CD4-positive, alpha-beta T cell treated with Interferon alpha-2 for 1 hour (primary cell): ENCODE measurements at places on chromosomes 7 and 10.
A peak's percentile ranks its signal among the peaks of the same experiment; 100 is the strongest.

DNA sequence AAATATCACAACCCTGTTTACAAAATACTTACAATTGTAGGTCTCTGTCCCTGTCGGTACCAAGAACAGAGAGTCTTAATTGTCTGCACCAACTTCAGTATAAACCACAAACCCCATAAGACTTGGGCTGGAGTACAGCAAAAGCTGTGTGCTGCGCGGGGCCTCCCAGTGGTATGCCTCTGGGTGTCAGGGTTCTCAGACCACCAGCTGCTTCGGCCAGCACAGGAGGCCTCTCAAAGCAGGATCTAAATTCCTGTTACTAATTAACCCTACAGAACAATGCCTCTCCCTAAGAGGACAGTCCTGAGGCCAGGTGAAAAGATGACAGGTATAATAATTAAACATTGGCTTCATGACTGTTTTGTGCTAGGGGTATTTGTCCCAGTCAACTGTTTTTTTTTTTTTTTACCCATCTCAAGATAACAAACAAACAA, 957 bp upstream of the SVIL start:
- DNase-seq = peak; percentile 35

DNA sequence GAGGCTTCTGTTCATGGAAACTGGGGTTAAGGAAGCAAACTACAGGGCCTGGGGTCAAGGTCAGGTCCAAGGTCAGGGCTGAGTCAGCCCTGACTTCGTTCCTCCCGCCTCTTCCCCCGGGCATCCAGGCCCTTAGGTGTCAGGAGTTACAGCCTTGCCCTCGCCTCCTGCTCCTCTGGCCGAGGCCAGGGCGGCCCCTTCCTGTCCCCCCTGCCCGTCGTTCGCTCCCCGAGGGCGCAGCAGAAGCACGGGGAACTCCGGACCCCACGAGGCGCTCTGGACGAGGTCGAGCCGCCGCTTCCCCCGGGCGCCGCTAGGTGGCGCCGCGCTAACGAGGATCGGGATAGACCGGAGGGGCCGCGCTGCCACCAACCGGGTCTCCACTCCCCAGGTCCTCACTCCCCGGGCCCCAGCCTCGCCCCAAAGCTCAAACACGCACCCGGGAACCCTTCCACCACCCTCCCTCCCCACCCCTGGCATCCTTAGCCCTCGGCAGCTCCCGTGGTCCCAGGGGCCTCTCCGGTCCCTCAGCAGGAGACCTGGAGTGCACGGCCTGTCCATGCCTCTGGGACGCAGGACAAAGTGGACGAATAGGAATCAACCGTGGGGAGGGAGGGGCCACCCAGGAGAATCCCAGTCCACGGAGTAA, 59.2 kb upstream of the MYL10 start:
- DNase-seq = peak; percentile 78

DNA sequence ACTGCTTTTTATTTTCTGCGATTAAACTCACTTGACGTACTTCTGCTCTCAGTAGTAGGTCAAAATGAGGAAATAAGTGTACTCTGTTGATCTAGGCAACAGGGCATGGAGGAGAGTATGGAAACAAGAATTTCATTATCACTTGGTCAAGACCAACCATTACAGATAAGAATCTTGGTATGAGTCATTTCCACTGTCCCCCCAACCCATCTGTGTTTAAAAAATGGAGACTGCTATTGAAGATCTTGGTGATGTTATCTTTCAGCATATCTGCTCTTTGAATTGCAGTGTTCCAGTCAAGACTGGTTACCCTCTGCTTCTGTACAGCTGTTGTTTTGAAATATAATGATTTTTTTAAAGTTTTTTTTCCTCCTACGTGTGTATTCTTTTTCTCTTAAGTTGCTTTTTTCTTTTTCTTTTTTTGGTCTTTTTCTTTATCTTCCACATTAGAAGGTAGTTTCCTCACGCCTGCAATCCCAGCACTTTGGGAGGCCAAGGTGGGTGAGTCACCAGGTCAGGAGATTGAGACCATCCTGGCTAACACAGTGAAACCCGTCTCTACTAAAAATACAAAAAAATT, 11.7 kb downstream of the STAM start:
- DNase-seq = no peak

DNA sequence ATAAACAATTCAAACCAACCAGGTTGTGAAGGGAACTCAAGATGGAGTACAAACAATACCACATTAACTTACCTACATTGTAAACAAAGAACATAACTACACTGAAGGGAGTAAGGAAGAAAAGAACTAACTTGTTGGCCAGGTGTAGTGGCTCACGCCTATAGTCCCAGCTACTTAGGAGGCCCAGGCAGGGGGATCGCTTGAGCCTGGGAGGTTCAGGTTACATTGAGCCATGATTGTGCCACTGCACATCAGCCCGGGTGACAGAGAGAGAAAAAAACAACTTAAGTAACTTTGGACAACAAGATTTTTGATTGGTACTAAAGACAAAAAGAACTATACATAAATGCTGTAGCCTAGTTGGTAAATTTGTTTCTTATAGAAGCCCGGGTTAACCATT, 68.8 kb downstream of the TRIL start:
- no peak for DNase-seq

GRCh38 chr7:18313965-18314364, 181.6 kb upstream of the HDAC9 start:
- no peak for DNase-seq

DNA sequence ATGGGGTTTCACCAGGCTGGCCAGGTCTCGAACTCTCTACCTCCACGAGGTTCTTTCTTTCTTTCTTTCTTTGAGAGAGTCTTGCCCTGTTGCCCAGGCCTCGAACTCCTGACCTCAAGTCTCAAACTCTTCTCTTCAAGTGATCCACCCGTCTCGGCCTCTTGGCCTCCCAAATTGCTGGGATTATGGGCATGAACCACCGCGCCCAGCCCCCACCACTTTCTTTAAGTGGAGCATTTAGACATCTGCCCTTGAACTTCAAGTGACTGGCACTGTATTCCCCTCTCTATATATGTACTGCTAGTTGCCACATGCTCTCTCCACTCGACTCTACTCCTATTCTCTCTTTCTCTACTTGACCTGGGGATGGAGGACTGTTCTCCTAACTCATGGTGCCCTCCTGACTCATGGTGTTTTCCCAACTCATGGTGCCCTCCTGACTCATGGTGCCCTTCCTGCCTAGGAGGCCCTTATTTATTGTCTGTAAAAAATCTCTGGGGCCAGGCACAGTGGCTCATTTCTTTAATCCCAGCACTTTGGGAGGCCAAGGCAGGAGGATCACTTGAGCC, 19.3 kb upstream of the ACHE start:
- peak; percentile 39 for DNase-seq

- no peak for DNase-seq
These were observed 2.4 kb upstream of the PSMG3 start for GRCh38 chr7:1572111-1572822.

GRCh38 chr10:89330537-89331212, 2.9 kb downstream of the IFIT3 start:
- no peak for DNase-seq

GRCh38 chr10:19048489-19048888, at the start of gene MALRD1:
Gene MALRD1 (plus strand): TSS chr10:19048801. CDS start chr10:19048939, 138 bp downstream.
- no peak for DNase-seq

DNA sequence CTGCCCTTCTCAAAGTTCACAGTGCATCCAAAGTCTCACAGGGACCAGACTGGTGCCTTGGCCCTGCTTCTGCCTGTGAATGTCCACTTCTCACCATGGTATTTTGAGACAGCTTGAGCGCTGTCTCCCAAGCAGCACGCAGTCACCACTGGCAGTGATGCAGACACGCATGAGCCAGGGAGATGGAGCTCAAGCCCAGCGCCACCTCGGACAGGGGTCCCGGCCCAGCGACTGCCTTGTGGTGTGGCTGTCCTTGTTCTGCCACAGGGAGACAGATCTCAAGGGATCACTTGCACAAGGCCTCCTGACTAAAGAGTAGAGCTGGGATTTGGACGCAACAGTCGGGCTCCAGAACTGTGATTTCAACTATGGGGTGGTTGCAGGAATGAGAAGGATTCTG, 92.6 kb upstream of the MBL2 start:
- no peak for DNase-seq

- DNase-seq = no peak
These were observed 17.6 kb downstream of the SUN3 start for GRCh38 chr7:48011323-48011722.

GRCh38 chr10:114042895-114043531, 653 bp upstream of the ADRB1 start:
- no peak for DNase-seq

GRCh38 chr7:134940729-134941128, 45.6 kb upstream of the AGBL3 start:
- no peak for DNase-seq

GRCh38 chr10:36188461-36188860, 546.4 kb upstream of the FZD8 start:
- DNase-seq = no peak

DNA sequence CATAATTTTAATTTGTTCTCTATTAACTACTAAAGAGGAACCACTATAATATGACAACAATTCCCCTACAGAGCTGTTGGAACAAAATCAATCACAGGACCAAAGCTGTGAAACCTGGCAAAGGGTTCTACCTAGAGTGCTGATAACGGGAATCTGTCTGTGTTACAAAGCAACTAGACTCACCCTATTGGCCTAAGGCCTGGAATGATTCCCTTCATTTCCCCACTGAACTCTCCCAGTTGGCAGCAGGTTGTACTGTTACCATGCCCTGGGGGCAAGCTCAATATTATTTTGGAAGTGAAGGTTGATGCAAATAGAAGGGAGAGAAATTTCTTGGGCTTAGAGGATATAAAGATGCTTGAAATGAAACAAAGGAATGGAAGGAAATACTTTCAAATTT, 81.8 kb downstream of the SEMA3A start:
- DNase-seq = no peak

DNA sequence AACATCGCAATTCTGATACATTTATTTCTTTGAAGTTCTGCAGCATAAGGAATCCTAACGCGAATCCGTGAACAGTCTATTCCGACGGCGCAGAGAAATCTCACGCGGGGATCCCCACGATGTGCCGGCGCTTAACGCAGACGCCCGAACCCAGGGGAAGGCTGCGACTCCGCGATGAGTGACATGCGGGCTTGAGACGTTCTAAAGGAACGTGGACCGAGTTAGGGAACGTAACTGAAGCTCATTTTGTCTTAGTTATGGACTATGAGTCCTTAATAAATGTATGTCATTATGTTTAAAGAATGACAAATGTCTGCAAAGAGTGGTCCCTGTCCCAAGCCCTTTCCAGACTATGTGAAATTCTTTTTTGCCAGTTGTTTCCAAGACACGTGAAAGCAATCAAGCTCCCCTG, 995 bp upstream of the PARD3 start:
- DNase-seq = no peak

DNA sequence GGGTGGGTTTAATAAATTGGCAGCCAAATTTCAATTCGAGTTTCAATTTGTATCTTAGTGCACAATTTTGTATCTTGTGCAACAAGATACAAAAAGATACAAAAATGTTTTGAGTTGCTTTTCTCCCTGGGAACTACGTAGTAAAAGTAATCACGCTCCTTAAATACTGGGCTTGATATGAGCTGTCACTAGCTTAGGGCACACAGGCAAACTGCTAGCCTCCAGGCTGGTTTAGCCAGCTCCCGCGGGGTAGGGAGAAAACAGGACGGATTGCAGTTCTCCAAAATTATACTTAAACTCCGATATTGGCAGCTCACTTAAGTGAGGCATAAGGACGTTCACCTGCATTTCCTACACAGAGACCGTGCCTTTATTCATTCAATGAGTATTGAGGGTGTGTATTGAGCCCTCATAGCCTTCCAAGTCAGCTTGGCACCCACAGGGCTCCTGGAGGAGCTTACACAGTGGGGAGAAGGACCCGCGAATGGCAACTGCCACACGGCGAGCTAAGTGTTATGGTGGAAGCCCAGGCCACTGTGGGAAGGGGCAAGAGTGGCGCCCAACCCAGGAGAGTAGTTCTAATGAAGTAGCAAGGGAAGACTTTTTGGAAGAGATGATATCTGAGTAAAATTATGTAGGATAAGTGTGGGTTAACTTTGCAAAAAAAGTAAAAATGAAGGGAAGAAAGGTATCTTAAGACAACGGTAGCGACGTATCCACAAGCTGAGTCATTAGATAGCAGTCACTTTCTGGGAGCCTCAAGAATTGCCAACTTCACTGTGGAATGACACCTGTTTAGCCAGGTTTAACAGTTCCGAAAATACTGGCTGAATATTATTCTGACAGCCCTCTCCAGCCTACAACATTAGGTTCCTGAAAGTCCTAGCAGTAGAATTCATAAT, 1.6 kb upstream of the EPC1 start:
- DNase-seq = no peak

GRCh38 chr7:90777465-90777864, 181.3 kb downstream of the CDK14 start:
- DNase-seq = no peak

DNA sequence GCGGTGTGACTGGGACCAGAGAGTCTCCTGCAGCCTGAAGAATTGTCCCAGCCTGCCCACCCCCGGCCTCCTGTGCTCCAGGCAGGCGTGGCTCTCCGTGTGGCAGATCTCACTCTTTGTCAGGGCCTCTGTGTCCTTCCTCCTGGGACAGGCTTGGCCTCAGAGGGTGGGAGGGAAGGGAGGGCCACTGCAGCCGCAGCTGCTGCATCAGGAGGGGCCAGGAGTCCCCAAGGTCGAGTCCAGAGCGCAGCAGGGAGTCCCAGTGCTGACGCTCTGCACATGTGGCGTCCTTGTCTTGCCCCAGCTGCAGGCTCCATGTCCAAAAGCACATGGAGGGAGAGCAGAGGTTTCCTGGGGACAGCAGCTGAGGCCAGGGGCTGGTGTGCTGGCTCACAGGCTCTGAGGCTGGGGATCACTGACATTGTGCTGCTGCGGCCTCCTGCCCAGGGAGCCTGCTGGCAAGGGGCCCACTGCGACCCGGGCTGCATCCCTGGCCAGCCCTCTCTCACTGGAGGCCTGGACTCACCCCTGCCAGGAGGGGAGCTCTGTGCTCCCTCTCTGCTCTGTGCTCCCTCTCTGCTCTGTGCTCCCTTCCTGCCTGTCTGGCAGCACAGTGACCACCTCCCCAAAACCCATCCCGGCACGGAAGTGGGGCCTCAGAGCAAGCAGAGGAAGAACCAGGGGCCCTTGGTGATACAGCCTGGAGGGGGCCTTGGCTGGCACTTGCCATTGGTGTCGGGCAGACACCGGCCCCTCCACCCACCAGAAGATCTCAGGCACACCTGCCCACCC, 114.6 kb upstream of the RET start:
- no peak for DNase-seq

- DNase-seq = no peak
These were observed 131.7 kb downstream of the GRK5 start for GRCh38 chr10:119339109-119339508.

GRCh38 chr7:70455925-70456324, 676.0 kb upstream of the GALNT17 start:
- DNase-seq = no peak

DNA sequence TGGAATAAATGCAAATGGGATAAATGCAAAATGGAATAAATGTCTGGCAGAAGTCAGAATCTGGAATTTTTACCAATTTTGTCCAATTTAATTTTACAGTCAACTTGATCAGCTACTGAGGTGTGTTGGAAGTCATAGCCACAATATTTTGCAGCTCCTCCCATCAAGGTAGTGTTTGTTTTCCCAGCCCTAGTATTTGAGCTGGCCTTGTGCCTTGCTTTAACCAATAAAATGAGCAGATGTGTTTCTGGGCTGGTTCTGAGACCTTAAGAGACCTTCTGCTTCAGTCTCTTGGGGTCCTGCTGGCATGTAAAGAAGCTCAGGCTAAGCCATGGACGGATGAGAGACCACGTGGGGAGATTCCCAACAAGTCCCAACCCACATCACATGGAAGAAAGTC, 42.7 kb upstream of the RSBN1L start:
- DNase-seq = no peak
